NCI-H2081 (cell line): ENCODE measurements at places on chromosomes 5 and 9.

- DNase-seq: no peak
Observed at GRCh38 chr9:90948156-90948555, 146.5 kb downstream of the SYK start.

DNA sequence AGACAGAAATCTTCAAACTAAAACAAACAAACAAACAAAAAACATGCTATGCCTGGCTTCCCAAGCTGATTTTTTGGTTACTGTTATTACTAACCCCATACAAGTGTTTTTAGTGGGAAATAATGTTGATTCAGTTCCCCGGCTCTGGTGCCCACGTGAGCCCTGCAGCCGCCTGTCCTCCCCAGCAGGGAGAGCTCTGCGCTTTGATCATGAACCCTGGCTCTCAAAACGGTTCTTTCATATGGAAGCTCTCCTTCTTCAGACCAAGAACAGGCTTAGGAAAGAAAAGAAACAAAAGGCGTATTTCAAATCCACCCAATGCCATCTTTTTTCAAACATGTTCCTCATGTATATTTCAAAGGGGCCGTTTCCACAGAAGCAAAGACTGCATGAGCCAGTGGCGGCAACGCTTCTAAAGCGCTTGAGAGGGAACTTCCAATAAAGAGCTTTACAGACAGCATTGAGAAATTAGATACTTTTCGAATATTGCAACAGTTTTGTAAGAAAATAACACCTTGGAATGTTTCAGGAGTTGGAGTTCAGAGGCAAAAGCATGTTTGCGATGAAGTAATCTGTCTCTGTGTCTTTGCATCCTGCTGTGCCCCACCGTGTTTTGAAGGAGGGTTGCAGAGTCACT, 74.8 kb downstream of the ICE1 start:
- peak; percentile 83 for DNase-seq

GRCh38 chr9:92480291-92480771, 2.0 kb downstream of the ASPN start:
- DNase-seq: no peak

DNA sequence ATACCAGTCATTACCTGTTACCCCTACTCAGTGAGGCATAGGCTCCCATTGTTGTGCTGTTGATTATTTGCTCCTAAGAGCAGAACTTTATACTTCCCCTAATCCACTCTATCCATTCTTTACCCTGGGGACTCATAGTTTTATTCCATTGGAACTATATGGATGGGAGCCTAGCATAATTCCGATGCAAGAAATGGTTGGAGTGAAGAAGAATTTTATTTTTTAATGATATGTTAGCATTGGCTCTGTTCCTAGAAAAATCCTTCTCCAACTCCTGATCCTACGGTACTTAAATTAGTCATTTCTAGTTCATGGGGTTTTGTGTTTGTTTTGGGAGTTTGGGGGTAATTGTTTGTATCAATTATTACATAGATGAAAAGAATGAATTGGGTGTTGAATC, 191.5 kb downstream of the GOLPH3 start:
- DNase-seq: no peak

DNA sequence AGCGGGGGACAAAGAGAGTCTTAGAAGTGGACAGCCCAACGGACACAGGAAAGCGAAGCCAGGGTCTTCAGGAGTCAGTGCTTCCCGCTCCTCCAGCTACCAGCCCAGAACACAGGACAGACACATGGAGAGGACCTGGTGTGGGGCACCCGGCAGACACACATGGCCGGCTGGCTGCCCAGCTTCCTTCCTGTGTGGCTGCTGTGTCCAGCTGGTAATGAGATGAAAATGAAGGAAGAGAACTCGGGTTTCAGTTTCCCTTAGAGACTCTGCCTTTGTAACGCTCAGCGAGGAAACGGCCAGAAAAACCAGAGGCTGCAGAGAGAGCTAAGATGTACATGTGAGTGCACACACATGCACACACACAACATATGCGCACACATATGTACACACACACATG, 87.5 kb downstream of the SECISBP2 start:
- DNase-seq: no peak

DNA sequence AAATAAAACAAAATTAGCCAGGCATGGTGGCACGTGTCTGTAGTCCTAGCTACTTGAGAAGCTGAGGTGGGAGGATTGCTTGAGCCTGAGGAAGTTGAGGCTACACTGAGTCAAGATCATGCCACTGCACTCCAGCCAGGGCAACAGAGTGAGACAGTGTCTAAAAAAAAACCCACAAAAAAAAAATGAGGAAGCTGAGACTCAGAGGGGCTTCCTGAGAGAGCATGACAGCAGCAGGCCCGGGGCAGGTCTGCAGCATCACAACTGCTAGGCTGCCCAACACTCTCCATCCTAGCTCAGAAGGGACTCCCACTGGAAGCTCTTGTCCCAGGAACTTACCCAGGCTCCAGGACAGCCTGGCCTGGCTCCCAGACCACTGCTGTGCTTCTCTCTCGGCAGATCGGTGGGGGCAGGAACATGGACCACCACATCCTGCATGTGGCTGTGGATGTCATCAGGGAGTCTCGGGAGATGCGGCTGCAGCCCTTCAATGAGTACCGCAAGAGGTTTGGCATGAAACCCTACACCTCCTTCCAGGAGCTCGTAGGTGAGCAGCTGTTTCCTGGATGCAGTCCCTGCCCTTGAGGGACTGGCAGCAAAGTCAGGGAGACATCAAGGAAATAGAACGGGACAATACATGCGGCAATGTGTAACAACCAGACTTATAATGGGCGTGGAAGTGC, 19.1 kb downstream of the PTGS1 start:
- DNase-seq: no peak

DNA sequence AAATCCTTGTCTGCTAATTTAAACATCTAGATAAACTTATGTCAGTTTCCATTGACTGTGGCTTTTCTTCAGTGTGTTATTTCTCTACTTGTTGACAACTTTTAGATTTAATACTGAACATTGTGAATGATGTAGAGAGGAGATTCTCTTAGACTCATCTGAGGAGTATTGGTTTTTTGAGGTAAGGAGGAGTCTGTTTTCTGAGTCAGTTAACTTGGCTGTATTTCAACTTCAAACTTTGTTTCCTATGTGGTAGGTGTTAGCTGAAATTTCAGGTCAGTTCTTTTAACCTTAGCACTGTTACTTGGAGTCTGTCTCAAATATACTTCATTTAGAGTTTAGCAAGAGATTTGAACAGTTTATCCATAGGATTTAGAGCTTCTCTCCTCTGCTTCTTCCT, 67.9 kb downstream of the XRCC4 start:
- DNase-seq: no peak

- no peak for DNase-seq
Observed at GRCh38 chr5:149414405-149415065, 35.4 kb upstream of the IL17B start.

GRCh38 chr9:93290495-93291434, 106.8 kb downstream of the WNK2 start:
- DNase-seq: no peak

DNA sequence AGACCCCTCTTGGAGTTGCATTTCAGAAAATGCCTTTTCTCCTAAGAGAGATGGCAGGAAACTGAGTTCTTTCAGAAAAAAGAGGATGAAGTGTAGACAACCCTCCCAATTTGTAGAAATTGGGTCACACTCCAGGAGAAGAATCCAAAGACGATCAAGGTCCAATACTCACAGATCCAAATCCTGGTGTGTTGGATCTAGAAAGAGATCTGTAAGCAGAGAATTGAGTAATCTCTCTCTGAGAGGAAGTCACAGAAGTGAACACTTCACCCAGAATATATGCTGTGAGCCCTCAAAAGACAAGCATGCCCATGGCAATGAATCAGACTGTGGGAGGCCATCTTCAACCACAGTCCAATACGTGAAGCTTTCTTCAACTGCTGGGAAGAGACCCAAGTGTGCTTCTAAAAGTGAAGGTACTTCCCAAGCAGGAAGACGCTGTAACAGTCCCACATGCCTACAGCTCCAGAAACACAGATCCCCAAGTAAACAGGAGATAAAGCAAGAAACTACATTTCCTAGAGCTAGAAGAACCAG, 182.7 kb downstream of the SMC2 start:
- DNase-seq: no peak

- DNase-seq: no peak
Observed at GRCh38 chr9:123002754-123003153, 30.7 kb upstream of the GPR21 start.

DNA sequence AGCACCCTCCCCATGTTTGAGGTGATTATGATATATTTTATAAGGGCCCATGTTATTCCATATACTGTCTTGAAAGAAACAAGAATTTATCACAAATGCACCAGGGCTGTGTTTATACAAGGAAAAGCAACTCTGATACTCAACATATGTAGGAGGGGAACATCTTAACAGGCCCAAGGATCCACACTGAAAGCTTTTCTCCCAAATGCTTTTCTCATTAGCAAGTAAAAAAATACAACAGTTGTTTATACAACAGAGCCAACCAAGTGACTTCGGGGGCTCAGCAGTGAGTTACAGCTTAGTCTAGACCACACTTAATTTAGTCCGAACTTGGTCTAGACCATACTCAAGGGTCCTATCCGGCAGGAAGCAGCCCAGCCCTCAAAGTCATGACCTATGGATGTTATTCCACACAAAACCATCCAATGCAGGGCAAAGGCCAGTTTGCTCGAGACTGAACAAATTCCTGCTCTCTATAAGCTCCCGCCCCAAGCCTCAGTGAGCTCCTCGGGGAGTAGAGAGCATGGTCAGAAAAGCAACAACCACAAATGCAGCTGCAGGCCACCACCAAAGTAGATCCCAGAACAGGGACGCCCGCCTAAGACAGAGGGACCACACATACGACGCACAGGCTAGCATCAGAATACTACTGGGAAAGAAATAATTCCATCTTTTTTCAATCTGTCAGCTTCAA, 6.8 kb downstream of the GZMK start:
- DNase-seq: no peak

GRCh38 chr5:164433106-164433870, 927.9 kb downstream of the MAT2B start:
- no peak for DNase-seq

DNA sequence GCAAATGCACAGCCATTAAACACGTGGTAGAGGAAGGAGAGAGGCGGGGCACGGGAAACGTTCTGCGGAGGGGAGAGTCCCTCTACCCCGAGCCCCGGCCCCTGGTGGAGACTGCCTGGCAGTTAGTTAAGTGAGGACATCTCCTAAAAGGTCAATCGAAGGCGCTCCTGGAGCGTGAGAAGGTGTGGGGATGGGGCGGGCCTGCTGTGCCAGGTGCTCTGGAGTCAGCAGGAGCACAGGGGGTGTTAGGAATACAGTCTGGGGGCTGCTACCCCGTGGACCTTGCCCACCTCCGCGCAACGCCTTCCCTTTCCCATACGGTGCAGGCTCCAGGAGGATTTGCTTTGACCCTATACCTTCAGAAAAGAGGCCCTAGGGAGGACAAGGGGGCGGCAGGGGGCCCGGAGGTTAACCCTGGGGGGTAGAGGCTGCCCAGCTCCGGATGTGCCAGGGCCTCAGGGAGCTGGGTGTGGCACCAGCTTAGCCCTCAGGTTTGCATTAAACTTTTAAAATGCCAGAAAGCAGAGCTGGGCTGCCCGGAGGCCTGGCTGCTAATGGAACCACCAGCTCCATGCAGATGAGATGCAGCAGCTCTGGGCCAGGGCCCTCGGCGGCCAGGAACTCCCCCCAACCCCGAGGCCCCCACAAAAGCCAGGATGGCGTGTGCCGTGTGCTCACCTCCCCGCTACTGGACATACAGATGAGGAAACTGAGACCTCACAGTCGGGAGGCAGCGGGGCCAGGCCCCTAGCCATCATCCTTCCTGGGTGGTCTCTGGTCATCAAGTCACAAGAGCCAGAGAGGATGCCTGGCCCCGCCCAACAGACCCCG, 39.2 kb downstream of the NACC2 start:
- no peak for DNase-seq

DNA sequence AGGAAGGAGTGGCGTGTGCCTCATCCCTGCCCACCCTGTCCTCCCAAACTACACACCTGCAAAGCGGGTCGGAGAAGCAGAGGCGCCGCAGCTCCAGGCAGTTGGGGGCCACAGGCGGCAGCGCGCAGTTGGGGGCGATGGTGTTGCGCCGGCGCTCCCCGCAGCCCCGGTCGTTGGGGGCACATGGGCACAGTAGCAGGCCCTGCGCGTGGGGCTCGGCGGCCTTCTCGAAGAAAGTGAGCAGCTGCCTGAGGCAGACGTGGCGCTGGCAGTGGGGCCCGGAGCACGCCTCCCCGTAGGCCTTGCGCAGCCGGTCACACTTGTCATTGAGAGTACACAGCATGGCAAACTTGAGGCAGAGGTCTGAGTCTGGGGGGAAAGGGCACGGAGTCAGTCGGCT, 16.8 kb downstream of the GFRA3 start:
- no peak for DNase-seq

DNA sequence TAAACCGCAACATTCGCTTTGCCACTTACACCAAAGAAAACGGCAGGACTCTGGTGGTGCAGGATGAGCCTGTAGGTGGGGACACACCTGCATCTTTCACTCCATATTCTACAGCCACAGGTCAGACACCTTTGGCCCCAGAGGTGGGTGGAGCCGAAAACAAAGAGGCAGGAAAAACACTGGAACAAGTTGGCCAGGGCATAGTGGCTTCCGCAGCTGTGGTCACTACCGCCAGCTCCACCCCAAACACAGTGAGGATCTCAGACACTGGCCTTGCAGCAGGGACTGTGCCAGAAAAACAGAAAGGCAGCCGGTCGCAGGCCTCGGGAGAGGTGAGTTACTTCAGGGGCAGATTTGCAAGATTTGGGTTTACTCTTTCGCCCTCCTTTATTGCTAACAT, 33.8 kb downstream of the KDM3B start:
- DNase-seq: no peak

DNA sequence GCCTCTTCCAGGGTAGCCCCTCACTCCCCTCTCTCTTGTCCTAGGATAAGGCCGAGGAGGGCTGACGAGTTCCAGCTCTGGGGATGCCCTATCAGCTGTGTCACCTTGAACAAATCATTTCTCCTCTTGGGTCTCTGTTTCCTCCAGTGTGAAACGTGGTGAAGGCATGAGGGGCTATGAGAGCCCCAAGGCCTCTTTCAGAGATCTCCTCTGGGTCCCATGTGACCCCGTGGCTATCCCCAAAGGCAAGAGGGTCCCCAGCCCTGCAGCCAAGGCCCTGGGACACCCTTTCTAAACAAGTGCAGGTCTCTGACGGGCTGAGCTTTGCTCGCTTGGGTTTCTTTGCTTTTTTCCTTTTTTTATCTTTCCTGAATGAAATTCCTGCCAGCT, 25.5 kb upstream of the SPTLC1 start:
- no peak for DNase-seq

- no peak for DNase-seq
Observed at GRCh38 chr9:114719290-114719689, 37.3 kb upstream of the TEX48 start.

- peak; percentile 77 for DNase-seq
Observed at GRCh38 chr5:108381954-108382783, at the start of gene FBXL17. TSS of gene FBXL17 (minus strand) at chr5:108382098.

DNA sequence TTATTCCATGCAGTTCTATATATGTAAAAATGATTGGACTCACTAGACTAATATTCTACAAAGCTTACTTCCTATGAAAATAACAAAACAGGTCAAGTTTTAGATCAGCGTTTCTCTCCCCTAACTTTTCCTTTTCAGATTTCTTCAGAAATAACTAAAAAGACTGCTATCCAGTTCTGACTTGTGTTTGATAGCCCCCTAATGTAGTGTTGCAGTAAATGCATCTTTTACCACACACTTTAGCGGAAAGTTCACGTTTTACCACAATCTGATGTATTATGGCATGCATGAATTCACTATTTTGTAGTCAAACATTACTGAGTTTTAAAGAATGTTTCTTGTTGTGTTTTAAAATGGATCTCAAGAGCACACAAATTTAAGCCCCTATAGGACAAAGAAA, 292.7 kb downstream of the RAB3C start:
- no peak for DNase-seq

- no peak for DNase-seq
Observed at GRCh38 chr5:17440766-17441165, 57.3 kb upstream of the TAF11L2 start.
